ENCODE measurements at places on chromosomes 7 and 10.

DNA sequence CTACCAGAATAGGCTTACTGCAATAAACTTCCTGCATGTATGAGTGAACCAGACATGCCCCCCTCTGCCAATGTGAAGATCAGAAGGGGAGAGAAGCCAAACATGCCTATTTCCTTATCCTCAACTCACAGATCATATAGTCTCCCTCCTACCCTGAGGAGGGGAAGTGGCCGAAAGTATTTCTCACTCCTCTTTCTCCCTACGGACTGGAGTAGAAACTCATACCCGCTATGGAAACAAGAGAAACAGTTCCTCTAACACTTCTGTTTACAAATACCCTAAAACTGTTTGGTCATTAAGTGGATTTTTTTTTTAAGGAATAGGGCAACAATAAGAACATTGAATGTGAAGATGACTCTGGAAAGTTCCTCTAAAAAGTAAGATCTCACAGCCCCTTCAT is 31.4 kb downstream of the CCNJ start:
- no peak for DNase-seq

- no peak for DNase-seq
Observed at GRCh38 chr10:29841724-29842649, 207.2 kb upstream of the SVIL start.

DNA sequence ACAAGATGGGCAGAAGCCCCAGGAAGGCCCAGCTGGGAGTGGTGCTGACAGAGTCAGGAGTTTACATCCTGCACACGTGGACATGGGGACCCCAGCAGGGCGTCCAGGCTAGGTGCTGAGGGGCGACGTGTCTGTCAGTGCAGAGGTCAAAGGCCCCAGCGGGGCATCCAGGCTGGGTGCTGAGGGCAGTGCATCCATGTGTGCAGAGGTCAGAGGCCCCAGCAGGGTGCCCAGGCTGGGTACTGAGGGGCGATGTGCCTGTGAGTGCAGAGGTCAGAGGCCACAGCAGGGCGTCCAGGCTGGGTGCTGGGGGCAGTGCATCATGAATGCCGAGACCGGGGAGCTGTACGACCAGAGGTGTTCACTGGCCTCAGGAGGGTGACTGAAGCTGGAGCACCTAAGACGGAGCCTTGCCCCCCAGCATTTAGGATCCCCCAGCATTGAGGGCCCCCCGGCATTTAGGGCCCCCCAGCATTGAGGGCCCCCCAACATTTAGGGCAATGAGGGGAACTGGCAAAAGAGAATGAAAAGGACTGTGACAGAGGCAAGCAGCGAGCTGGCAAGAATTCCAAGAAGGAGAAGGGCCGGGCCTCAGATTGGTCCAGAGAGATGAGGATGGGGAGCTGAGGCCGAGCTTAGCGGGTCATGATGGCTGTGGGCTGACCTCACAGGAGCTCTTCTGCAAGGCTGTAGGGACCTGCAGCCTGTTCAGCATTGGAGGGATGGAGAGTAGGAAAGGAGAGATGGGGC is 474.9 kb downstream of the PTPRN2 start:
- no peak for DNase-seq

GRCh38 chr7:45224832-45225231 is 67.2 kb downstream of the RAMP3 start:
- DNase-seq, result no peak

DNA sequence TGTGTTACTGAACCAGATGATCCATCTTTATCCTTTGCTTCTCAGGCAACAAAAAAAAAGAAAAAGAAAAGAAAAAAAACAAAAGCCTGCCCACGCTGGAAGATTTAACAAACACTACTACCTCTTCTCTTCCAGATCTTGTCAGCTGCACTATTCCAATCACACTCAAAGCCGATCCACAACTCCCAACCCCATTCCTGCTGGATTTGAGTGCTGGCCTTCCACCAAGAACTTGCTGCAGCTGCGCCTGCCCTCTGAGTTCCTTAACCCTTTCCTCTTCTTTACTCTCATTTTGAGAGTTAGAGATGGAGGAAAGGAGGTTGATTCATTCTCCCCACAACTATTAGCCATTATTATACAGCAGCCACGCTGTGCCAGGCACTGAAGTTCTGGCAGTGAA is 16.0 kb upstream of the ITGA8 start:
- no peak for DNase-seq

DNA sequence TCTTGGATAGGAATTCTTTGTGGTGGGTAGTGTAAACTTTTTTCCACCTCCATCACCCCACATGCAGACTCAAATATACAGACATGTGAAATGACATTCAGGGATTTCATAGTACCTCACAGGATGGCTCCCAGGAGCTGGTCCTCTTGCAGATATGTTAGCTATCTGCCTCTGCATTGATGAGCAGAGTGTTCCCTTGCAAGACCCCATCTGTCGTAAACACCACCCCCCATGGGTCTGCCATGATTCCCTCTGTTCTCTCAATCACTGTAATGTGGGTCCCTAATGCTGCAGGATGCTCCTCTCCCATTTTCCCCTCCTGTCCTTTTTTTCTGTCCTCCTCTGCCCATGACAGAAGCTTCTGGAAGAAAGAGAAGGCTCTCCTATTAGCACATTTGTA is 391.2 kb upstream of the PODXL start:
- no peak for DNase-seq

DNA sequence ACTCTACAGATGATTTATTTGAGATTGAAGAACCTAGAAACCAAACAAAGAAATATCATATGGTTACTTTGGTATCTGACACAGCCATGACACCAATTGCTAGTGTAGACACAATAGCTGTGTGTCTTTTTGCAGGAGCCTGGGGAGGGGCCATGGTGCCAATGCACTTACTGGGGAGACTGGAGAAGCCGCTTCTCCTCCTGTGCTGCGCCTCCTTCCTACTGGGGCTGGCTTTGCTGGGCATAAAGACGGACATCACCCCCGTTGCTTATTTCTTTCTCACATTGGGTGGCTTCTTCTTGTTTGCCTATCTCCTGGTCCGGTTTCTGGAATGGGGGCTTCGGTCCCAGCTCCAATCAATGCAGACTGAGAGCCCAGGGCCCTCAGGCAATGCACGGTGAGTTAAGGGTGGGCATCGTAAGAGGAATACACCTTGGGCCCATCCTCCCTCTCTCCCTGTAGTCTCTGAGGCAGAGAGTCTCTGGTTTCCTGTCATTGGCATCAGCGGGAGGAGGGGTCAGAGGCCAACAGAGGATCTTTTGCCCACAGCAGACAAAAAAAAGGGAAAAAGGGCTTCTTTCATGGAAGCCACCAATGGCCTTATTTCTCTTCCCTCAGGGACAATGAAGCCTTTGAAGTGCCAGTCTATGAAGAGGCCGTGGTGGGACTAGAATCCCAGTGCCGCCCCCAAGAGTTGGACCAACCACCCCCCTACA is 1.2 kb downstream of the TMEM139 start:
- DNase-seq, result no peak

GRCh38 chr10:107971973-107972372 is 807.5 kb upstream of the SORCS1 start:
- no peak for DNase-seq

DNA sequence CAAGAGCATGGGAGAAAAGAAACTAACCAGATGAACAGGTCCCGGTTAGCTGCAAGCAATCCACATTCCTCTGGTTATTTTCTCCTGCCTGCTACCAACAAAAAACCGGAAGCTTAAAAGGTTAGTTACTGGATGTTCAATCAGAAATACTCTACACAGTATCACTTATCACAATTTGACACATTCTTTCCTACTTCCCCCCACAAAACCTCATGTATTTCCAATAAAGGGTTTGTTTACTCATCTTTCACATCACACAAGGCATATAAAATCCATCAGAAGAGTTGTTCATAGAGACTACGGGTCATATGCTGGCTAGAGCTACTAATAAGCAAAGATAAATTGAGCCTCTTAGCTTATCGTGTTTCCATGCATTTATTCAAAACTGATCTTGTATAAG is 4.8 kb downstream of the SLC25A28 start:
- DNase-seq, result no peak

- DNase-seq, result no peak
Observed at GRCh38 chr7:45580053-45580872, 6.1 kb downstream of the ADCY1 start.

GRCh38 chr10:44925224-44925623 is 14.1 kb downstream of the TMEM72 start:
- no peak for DNase-seq

- DNase-seq, result no peak
Observed at GRCh38 chr10:124586142-124586541, 124.5 kb downstream of the LHPP start.

DNA sequence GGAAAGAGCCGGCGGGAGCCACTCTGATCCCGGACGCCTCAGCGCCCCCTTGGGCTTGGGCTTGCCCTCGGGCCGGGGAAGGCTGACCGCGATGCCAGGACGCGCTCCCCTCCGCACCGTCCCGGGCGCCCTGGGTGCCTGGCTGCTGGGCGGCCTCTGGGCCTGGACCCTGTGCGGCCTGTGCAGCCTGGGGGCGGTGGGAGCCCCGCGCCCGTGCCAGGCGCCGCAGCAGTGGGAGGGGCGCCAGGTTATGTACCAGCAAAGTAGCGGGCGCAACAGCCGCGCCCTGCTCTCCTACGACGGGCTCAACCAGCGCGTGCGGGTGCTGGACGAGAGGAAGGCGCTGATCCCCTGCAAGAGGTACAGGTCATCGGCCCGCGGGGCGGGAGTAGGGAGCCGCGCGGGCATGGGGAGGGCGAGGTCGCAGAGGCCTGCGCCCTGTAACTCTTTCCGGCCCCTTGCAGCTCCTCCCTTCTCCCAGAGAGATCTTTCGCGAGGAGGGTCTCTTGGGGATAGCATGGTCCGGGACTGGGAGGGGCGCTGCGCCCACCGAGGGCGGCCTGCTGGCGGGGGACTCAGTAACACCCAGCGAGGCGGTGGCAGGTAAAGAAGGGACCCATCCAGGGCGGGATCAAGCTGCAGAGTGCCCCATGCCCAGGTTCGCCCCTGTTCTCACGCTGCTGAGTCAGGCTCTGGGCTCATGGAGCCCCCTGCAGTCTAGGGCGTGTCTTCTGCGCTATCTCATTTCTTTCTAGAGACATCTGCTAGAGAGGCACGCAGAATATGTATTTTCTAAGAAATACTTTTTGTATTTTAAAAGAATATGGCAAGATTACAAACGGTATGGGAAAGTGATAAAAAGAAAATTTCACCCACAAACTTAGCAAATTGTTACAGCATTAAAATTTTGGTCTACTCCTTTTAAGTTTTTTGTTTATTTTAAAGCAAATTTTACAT is 687 bp downstream of the EPDR1 start:
- DNase-seq, result no peak

DNA sequence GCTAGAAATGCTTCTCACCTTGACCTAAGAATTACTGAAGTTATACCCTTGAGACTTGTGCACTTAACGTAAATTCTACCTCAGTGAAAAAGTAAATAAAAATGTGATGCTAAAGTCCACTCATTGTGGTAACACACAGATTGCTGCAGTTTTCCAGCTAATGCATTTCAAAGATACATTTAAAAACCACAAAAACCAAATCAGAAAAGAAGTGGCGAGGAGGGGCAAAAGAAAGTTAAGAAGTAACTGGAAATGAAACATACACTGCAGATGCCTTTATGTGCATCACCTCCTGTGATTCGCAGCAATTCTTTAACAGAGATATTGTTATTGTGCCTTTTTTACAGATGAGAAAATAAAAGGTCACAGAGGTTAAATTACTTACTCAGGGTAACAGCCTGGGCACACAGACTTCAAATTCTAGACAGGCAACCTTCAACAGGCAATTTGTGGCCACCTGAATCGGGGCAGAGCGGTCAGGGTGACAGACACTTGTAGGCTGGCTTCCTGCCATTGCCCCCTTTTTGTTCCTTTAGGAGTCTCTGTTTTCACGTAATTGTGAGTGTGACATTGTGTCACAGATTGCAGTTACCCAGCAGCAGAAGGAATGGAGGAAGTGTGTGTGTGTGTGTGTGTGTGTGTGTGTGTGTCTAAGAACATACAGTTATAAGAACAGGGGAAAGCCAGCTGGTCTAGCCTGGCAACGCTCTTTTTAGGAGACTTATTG is 1.9 kb downstream of the WIPF3 start:
- no peak for DNase-seq

DNA sequence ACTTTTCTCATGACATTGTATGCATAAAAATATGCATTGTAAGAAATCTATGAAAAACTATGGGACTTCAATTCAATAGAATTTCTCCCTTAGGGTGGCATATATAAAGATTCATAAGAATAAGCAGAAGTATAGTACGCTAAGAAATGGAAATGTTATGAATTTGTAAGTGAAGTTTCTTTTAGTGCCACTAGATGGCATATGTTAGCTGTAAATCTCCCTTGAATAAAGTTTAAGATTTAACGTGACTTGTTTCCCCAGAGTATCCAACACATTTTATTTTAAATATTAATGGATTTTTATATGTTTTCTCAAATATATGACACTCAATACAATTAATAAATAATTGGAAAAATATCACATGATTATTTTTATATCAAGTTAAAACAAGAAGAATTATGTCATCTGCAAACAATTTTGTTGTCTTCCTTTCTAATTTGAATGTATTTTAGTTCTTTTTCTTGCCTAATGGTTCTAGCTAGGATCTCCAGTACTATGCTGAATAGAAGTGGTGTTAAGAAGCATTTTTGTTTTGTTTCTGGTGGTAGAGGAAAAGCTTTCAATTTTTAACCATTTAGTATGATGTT is 287.2 kb downstream of the HGF start:
- no peak for DNase-seq

DNA sequence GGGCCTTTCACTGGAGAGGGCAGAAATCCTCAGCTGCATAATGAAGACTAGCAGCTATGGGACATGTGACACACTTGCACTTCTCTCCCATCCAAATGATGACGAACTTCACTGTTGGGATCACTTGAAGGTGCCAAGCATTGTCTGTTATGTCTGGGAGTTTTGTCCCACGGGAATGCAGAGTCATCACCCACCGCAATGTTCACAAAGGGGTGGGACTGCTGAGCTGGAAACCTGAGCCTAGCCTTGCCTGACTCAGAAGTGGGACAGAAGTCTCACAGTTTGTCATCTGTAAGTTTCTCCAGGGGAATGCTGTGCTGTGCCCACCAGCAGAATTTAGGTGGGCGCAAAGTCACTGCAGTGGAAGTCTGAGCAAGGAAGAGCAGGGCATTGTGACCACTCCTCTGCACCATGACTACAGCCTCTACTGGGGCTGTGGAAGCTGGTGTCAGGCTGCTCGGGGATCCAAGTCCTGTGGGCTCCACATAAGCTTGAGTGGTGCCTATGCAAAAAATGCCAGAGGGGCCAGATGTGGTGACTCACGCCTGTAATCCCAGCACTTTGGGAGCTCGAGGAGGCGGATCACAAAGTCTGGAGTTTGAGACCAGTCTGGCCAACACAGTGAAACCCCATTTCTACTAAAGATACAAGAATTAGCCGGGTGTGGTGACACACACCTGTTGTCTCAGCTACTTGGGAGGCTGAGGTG is 472.0 kb upstream of the CNTNAP2 start:
- DNase-seq, result no peak

- DNase-seq, result peak; percentile 22
Observed at GRCh38 chr10:11823122-11823988, at the start of gene PROSER2. Gene PROSER2 (plus strand): TSS chr10:11823356. CDS start chr10:11852078, 28,722 bp downstream.
